ENCODE measurements at places on chromosomes 6 and 20.

DNA sequence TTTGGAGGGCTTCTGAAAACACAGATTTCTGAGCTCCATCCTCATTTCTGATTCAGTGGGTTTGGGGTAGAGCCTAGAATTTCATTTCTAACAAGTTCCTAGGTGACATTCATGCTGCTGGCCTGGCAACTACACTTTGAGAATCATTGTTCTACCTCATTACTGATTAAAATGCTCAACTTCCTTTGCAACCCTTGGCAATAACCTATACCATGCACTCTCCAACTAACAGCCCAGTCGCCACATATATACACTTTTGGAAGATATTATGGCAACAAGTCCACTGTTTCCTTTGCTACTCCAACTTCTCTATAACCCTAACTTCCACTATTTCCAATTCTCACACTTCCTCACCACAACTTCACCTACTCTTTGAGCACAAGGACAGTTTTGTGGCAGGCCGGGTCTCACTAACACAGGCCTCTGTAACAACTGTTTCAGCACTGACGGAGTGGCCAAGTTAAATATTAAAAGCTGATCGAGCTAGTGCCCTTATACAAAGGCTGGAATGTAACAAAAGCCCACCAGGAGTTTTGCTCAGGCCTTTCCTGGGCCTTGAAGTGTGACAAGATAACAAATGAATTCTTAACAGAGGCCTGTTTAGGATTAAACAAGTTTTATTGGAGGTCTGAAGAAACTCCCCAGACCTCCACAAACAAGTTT is 32.1 kb upstream of the RAB23 start:
- DNase-seq: no peak

DNA sequence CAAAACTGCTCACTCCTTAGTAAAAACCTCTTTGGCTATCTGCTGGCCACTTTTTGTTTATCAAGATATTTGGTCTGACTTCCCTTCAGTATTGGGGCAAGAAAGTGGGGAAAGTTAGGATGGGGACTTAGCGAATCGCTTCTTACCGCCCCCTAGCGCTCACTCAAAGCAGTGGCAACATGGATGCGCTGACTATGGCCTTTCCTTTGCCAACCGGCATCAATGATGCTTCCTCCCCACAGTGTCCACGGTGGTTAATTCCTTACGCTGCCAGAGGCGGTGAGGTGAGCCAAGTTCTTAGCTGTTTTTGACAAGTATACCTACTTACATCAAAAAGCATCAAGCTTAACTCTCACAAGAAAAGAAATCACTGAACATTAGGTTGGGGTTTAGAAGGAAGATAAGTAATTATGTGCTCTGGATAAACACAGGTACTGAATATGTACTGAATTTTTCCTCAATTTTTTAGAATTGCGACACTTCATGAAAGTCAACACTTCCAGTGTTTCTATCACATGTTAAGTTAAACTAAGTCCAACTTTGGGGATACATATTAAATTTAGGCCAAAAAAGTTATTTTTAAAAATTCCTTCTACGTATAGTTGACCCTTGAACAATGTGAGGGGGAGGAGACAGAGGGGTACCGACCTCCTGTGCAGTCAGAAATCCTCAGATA is 86.7 kb downstream of the GMDS start:
- no peak for DNase-seq

- no peak for DNase-seq
Observed at GRCh38 chr6:13787137-13787536, 27.2 kb downstream of the MCUR1 start.

DNA sequence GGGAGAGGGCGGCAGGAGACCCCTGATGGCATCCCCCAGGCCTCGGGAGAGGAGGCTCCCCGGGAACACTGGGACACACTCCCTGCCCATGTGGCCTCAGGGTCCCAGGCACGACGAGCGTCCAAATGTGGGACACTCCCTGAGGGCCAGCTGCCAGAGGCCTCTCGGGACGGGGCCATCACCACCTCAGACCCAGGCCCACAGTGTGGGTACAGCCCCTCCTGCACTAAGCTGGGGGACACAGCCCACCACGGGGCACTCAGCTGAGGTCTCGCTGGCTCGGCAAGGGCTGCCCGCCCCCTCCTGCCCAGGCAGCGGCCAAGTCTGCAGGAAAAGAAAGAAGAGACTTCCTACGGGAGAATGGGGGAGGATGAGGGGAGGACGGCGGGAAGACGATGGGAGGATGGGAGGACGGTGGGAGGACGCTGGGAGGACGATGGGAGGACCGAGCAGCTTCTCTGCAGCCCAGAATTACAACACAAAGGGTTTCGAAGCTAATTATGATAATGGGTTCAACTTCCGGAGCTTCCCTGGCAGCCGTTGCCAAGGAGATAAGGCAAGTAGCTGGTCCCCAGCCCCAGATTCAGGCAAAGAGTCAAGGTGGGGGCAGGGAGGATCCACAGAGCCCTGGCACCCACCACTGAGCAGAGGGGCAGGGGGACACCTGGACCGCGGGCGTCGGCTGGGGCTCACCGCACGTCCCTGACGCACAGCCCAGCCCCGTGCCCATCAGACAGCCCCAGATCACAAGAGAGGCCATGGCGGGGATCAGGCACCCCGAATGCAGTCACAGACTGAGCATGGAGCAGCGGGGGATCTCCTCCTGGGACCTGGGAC is 17.5 kb downstream of the KCNQ2 start:
- DNase-seq: no peak

DNA sequence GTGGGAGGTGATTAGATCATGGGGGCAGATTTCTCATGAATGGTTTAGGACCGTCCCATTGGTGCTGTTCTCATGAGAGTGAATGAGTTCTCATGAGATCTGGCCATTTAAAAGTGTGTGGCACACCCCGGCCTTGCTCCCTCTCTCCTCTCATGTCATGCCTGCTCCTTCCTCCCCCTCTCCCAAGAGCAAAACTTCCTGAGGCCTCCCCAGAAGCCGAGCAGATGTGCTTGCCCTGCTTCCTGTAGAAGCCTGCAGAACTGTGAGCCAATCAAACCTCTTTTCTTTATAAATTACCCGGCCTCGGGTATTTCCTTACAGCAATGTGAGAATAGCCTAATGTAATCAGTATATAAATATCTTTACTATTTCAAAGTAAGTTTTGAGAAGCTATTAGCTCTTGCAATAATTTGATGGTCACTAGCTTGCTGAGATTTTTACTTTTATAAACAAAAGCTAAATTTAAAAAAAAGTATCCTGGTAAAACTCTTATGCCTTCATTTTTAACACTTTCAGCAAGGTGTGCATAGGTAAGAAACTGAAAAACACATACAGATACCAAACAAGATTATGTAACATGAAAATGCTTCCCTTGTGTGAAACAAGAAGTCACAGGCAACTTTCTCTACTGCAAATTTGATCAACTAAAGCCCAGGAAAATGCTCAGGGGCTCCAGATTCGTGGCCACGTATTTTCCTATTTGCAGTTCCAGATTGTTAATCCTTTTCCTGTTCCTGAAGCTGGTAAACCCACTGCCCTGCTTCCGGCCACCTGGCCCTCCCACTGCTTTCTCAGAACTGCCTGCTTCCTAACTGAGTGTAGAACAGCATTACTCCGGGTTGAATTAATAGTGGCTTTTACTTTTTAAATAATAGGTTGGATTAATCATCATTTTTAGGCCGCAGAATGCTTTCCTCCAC is 395.1 kb upstream of the CNR1 start:
- no peak for DNase-seq

DNA sequence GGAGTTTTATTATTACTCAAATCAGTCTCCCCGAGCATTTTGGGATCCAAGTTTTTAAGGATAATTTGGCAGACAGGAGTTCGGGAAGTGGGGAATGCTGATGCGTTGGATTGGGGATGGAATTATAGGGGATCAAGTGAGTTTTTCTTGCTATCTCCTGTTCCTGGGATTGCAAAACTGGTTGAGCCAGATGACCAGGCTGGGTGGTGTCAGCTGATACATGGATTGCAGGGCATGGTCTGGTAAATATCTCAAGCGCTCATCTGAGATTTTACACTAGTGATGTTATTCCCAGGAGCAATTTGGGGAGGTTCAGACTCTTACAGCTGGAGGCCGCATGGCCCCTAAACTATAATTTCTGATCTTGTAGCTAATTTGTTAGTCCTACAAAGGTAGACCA is 54.7 kb downstream of the ENPP1 start:
- no peak for DNase-seq

All from stimulated activated CD8-positive, alpha-beta memory T cell treated with anti-CD3 and anti-CD28 coated beads, Interleukin-4, amount 100 ng/mL, for 1 hour (primary cell).